ENCODE measurements at places on chromosomes 11 and 22.

DNA sequence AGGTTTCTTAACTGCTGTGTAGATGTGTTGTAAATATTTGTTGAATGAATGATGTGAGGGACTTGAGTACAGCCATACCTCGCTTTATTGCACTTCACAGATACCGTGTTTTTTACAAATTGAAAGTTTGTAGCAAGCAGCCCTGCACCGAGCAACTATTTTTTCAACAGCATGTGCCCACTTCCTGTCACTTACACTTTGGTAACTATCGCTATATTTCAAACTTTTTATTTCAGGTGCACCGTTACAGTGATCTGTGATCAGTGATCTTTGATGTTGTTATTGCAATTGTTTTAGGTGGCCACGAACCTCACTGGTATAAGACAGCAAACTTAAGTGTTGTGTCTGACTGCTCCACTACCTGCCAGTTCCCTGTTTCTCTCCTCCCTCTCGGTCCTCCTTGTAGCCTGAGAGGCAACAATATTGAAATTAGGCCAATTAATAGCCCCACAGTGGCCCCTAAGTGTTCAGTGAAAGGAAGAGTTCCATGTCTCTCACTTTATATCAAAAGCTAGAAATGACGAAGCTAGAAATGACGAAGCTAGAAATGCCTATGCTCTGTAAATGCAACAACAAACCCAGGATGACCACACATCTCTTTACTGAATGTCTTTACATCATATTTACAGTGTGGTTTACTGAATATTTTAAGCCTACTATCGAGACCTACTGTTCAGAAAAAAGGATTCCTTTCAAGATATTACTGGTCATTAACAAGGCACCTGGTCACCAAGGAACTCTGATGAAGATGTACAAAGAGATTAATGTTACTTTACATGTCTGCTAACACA is 1.0 kb downstream of the SFI1 start:
- DNase-seq: no peak

DNA sequence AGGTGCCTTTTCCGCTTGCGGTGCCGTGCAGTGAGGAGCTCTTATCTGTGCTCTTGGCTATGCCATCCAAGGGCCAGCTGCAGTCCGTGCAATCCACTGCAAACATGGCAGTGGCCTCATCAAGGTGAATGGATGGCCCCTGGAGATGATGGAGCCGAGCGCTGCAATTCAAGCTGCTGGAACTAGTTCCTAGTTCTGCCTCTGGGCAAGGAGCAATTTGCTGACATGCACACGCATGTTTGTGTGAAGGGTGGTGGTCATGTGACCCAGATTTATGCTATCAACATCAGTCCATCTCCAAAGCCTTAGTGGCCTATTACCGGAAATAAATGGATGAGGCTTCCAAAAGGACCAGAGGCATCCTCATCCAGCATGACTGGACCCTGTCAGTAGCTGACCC is 3.1 kb upstream of the EHD1 start:
- no peak for DNase-seq

GRCh38 chr11:110896358-110896757 is 184.1 kb upstream of the ARHGAP20 start:
- DNase-seq: no peak

DNA sequence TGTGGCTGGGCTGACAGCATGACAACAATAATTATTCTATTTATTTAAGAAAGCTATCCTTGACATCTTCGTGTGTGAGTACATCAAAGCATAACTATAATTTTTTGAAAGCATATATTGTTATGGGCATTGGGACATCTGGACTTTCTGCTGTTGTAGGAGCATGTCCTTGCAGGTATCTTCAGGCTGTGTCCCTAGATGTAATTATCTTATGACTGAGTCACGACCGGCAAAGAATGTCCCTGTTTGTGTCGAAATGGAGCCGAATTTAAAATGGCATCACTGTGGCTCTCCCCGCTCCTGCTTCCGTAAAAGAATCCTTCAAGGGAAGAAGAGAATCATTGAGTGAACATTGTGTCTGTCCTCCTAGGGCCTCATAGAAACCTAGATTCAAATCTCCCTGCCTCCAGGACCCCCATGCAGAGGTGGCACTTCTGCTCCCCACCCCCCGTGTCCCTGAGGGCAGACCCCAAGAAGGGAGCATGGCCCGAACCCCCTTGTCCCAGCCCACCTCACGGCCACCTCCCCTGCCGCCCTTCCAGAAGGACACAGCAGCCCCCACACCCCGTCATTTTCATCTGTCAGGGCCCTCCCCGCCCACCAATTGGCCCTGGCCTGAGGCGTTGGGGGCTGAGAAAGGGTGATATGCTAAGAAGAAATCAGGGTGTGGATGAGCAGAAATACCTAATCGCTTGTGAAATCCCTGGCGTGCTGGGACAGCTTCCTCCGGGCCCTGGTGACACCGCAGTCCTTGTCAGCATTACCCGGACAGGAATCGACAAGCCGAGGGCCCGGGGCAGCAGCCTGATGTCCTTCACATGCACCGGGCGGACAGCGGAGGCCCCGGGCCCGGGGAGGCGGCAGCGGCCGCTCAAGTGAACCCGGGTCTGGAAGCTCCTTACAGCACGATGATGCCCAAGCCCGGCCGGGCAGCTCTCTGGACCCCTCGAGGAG is 48.6 kb upstream of the SLC22A12 start:
- no peak for DNase-seq

GRCh38 chr11:131354251-131354701 is 16.1 kb upstream of the NTM start:
- DNase-seq: peak; percentile 6

GRCh38 chr11:131108760-131109159 is 192.5 kb upstream of the SNX19 start:
- no peak for DNase-seq

DNA sequence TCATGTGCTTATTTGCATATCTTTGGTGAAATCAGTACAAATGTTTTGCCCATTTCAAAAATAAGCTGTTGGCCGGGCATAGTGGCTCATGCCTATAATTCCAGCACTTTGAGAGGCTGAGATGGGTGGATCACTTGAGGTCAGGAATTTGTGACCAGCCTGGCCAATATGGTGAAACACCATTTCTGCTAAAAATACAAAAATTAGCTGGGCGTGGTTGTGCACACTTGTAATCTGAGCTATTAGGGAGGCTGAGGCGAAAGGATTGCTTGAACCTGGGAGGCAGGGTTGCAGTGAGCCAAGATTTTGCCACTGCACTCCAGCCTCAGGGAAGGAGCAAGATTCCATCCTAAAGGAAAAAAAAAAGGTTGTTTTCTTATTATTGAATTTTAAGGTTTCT is 136.0 kb downstream of the SWAP70 start:
- DNase-seq: no peak

GRCh38 chr11:6602096-6602940 is 1.1 kb downstream of the RRP8 start:
- no peak for DNase-seq

DNA sequence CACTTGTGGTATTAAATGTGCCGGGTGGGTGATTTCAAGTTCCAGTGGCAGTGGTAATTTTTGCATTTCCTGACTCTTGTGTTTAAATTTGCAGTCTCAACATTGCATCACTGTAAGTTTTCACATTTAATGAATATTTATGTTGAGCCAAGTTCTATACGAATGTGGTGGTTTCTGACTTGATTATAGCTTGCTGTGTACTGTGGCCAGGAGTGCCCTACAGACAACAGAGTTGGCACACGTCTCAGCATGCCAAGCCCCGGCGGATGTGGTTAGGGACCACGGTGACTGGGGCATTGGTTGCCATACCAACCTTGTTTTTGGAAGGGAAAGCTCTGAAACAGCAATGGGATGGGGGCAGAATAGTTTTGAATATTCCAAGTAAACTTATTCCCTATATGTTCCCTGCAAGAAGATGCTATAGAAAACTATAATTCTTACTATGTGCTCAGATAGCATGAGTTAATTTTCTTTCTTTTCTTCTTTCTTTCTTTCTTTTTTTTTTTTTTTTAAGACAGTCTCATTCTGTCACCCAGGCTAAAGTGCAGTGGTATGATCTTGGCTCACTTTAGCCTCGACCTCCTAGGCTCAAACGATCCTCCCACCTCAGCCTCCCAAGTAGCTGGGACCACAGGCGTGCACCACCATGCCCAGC is 16.0 kb downstream of the ZNRF3 start:
- DNase-seq: peak; percentile 51

- no peak for DNase-seq
Measured at GRCh38 chr11:116466191-116466590, 306.6 kb downstream of the BUD13 start.

DNA sequence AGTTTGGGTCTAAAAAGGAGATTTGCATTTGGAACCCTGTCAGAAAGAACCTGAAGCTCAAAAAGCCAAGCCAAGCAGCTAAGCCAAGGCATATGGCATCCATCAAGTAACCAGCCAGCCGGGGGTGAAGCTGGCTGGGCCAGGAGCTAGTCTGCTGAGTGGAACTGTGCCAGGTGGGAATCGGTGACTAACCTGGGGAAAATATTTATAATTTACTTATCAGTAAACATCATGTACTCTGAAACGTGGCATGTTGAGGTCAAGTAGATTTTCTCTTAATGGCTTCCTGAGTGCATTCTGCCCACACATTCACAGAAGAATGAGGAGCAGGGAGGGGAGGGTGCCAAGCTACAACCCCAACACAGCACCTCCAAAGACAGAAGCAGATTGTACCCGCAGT is 70.5 kb upstream of the SESN3 start:
- DNase-seq: no peak

DNA sequence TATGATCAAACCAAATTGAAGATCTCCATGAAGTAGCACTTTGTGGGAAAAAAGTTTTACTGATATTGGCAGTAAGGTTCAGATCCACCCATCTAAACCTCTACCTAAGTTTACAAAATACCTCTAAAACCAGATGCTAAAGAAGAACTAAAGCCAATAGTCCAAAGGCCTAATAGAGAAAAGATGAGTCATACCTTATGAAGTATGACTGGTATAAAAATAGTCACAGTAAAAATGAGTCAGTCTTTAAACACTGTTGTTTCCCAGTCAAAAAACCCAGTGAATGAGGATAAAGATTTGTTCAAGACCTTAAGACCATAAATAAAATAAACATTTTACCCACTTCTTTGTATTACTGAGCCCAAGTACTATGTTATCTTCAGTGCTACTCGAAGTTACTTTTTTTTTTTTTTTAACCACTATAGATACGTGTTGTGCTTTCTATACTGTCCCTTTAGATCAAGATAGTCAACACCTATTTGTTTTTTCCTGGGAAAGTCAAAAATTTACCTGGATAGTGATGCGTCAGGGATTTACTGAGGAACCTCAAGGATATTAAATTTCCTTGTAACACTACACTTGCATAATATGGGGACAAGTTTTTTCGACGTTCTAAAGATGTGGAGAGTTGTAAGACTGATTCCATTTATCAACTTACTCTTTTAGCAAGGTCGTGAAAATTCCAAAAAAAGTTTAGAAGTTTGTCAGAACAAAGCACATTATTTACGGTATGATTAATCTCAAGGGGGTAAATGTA is 87.3 kb downstream of the CCDC73 start:
- DNase-seq: no peak

GRCh38 chr22:31141551-31141950 is 1.2 kb upstream of the PLA2G3 start:
- no peak for DNase-seq

- DNase-seq: no peak
Measured at GRCh38 chr11:40732132-40732531, 727.3 kb downstream of the LRRC4C start.

- DNase-seq: no peak
Measured at GRCh38 chr11:128515086-128515485, 72.3 kb downstream of the ETS1 start.

DNA sequence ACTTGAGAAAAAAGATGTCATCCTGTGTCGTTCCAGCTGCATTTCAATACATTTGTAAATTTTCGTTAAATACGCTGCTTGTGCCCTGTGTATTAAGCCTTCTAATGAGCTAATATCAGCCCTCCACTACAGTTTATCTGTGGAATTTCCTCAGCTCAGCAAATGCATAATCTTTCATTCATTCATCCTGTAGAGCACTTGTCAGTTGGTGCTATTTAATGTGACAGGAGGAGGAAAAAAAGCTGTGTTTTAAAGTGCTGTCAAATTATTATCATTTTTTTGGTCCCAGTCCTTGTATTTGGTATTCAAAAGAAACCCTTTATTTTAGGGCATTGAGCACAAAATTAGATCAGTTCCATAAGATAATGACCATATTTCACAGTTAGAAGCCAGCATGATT is 184.7 kb downstream of the FAT3 start:
- no peak for DNase-seq

DNA sequence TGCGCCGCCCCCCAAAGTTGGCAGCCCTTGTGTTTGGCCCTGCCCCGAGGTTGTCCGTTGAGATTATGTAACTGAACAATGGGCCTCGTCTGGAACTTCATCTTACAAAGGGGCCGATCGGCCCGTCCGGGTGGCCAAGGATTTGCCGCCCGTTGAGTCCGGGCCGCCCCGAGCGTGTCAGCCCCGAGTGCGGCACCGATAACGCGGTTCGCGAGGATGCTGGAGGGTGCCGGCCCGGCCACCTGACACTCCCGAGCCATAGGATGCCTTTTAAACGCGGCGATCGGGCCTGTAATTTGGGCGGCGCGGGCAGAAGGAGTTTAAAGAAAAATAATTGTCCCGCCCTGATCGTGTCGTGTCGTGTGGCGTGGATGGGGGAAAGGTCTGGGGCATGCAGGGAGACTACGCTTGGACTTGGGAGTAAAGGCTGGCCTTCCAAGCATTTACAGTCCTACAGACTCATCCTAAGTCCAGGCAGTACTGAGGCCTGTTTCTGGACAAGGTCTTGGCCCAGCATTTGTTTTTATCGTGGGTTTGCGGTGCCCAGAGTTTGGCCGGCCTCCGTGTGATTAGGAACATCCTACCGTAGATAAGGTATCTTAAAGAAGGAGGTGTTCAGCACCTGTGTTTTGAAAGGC is 1.3 kb downstream of the WEE1 start:
- DNase-seq: no peak

DNA sequence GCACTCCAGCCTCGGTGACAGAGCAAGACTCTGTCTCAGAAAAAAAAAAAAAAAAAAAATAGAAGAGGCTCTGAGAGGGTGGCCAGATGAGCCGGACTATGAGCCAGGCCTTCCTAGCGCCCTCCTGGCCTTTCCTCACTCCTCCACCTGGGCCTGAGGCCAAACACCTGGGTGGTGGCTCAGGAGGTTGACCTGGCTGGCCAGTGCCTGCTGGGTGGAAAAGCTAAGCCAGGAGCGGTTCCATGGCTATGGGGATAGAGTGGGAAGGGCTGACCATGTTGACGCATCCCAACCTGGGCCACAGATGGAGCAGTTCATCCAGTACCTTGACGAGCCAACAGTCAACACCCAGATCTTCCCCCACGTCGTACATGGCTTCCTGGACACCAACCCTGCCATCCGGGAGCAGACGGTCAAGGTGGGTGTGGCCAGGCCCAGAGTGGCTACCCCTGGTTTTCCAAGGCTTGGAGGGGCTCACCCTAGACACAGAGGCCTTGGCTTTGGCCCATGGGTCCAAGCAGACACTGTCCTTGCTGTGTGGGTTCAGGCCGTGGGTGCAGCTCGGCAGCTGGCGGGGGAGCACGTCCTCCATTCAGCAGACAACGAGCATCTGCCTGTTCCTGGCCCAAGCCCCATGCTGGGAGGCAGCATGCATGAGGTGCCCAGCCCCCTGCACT is 7.6 kb downstream of the SCYL1 start:
- DNase-seq: no peak

Data from RPMI8226 (cell line).